ENCODE measurements at places on chromosomes 12 and 14. TPM values are rescaled to one million over a fixed set of nuclear protein-coding genes. Genes with fewer than 3 reads are reported as not detected.

DNA sequence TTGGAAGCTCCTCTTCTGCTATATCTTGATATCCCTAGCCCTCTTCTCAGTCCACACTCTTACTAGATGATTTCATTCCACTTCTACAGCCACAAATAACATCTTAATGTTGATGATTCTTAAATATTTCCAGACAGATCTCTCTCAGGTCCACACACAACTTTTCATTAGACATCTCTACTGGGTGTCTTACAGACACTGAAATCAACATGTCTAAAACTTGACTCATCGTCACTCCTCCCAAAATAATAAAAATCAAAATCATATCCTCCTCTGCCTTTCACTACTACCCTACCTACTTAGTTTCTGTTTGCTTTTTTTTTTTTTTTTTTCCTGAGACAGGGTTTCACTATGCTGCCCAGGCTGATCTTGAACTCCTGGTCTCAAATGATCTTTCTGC is 11.9 kb downstream of the PRDM4 start:
- no peak for DNase-seq

- no peak for DNase-seq
Measured at GRCh38 chr14:21096978-21097635, 1.3 kb downstream of the ZNF219 start.

GRCh38 chr14:28778138-28779117 is 11.8 kb downstream of the FOXG1 start:
- no peak for DNase-seq

DNA sequence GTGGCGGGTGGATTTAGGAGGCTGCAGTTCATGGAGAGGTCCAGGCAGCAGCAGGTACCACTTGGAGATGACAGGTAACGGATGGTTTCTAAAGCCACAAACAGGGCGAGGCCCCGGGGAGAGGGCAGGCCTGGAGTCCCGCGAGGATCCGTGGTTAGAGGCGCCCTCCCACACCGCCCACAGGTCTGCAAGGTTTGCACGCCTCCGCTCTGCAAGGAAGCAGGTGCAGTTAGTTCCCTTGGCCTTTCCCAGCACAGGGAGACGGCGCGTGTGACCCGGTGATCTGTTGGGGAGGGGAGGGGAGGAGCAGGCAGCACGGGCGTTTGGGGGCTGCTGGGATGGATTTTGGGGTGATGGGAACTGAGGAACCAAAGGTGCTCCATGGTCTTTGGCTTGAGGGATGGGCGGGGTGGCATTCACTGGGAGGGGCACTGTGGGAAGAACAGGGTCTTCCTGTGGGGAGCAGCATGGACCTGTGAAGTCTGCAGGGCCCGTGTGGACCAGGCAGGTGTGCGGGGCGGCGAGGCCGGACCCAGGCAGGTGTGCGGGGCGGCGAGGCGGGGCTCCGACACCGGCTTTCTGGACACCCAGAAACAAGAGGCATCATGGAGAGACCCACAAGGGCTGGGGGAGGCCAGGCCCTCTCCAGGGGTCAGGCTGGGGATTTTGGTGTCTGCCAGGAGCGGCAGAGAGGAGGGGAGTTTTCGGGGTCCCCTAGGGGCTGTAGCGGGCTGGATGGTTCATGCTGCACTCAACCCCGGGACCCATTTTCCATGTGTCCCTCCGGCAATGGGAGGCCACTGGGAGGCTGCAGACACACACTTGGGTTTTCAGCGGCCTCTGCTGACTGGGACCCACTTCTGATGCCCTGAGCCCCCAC is 29.1 kb downstream of the NOC4L start:
- DNase-seq = peak; percentile 24

DNA sequence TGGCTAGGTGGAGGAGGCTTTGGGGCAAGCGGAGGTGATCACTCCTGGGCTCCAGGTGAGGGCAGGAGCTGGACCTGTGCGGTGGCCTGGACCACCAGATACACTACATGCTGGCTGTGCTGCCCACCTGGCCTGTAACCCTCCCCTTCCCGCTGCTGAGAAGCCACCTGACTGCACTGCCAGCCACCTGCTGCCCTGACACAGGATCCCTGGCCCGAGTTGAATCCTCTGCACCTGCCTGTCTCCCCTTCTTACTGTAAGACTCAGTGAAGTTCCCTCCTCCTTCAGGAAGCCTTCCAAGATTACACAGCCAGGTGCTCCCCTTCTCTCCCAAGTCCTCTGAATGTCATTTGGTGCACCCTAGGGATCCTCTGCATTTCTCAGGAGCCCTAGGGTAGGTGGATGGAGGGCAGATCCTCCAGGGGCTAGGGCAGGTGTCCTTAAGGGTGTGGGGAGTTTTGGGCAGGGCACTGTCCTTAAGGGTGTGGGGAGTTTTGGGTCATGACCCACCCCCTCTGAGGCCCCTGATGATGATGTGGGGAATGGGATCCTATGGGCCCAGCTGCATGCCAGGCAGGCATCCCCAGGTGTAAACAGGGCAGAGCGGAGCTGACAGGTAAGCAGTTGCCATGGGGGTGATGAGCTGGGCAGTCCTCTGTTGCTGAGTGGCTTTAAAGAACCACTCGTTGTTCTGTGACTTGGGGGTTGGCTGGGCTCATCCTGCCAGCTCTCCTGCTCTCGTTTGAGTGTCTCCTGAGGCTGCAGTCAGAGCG is 6.7 kb upstream of the MTA1 start:
- no peak for DNase-seq

GRCh38 chr12:21771311-21771710 is 3.2 kb downstream of the KCNJ8 start:
- no peak for DNase-seq

GRCh38 chr12:9049520-9050133 is 60.3 kb downstream of the KLRG1 start:
- DNase-seq = no peak

DNA sequence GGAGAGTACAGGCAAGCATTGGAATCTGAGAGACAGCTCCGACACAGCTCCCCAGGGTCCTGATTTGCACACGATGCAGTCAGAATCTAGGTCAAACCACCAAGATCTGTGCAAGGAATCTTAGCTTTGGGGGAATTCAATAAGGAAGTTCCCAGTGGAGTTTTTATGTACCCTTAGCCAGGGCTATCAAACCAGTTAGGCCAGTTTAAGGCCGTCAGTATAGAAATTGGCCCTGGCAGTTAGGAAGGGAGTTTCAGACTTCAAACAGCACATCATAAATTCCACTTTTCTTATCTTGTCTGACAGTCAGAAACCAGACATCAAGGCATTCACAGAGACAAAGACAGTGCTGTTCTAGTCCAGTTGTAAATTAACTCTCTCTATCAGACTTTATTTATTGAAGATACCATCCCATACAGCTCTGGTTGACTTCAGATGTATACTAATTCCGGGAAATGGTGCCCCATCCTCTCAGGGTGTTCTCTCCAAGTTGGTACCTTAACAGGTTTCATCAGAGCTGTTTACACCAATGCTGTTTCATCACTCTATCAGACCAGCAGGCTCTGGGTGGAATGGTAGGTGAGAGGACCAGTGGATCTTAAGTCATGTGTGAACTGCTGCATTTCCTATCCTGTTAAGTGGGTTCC is 157.5 kb upstream of the ATF7IP start:
- no peak for DNase-seq

DNA sequence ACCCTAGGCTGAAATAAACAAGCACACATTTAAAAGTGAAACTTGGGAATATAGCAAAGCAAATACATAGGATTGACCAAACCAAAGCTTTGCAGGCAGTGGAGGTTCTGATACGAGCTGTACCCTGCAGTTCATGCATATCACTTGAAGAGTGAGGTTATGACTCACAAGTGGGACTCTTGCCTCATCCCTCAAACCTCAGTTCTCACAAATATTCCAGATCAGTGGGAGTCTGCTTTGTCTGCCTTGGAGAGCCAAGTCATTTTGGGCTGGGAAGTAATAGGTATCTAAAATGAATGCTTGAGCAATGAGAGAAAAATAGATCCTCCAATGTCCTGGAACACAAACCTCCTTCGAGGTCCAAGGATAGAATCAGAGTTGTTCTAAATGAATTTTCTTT is 116.4 kb downstream of the LRIG3 start:
- no peak for DNase-seq

GRCh38 chr14:71415404-71415690 is 508.1 kb downstream of the PCNX1 start:
- no peak for DNase-seq

DNA sequence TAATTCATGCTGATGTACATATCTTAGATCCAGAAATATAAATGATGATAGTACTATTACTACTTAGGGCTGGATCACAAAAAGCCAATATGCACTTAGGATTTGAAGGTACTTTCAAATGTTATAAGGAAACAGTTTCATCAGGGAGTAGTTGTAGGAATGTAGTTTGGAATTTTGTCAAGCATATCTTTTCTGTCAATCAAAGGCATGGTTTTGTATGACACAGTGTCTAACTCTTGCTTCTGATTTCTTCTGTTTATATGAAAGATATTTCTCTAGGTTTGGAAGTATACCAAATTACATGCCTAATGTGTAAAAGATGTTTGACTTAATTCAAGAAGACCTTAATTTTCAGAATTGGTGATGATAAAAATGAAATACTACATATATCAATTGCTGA is 135.7 kb downstream of the RAD51B start:
- no peak for DNase-seq

DNA sequence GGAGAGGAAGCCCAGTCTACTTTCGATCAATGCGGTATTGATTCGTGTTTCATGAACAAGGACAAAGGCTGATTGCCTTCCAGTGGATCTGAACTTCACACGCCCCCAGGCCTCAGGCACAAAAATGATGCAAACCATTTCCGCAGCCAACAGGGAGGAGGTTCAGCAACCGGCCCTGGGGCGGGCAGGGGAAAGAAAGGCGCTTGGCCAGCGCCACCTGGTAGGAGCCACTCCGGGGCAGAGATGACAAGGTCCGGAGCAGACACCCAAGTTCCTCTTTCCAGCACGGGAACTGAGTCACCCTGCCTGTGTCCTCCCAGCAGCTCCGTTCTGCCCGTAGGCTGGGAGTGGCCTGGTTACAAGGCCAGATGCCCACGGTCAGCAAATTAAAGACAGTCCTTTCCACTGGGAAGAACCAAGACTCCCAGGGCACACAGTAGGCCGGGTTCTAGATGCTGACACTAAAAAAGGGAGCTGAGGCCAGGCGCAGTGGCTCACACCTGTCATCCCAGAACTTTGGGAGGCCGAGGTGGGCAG is 136.3 kb downstream of the SCARB1 start:
- peak; percentile 86 for DNase-seq

- peak; percentile 42 for DNase-seq
Measured at GRCh38 chr12:107843351-107844311, 69.1 kb downstream of the ASCL4 start.

DNA sequence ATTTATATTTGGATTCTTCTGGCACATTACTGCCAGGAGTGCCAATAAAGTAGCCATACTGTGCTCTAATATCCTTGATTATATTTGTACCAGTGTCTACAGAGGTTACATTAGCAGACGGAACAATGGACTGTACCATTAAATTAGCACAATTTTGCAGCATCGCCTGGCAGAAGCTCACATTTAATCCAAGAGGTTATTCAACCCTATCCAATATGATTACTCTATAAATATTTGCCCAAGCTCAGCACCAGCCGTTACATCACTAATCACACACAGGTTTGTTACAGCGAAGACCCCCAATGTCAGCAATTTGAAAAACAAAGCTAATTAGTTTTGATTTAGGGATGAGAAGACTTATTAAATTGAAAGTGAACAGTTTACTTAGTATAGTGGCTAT is 16.9 kb upstream of the MGST1 start:
- no peak for DNase-seq

- no peak for DNase-seq
Measured at GRCh38 chr14:47555333-47555732, 120.1 kb downstream of the MDGA2 start.

GRCh38 chr12:6839482-6840201 is 1.1 kb upstream of the GNB3 start:
- no peak for DNase-seq

GRCh38 chr12:124673801-124674617 is 106.6 kb upstream of the NCOR2 start:
- no peak for DNase-seq

DNA sequence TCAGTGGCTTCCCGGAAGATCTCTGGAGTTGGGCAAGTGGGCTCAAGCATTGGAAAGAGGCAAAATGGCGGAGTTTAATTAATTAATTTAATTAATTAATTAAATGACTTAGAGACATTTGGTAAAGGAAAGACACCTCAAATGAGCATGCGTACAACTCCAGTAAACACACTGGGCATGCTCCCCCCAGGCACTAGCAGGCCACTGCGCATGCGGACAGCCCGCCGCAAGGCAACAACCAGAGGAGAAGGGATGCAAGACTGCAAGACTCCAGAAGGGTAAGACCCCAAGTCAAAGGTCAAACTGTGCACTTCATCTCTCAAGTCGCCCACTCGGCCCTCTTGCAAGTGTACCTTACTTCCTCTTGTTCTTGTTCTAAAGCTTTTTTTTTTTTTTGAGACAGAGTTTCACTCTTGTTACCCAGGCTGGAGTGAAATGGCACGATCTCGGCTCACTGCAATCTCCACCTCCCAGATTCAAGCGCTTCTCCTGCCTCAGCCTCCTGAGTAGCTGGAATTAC is 57.8 kb upstream of the PSMC1 start:
- no peak for DNase-seq

PLEKHH1 gene
- 4.4 TPM for total RNA-seq

CCDC77 gene
- total RNA-seq = 2.1 TPM

NAP1L1 gene
- total RNA-seq = 263 TPM

MIP gene
- total RNA-seq = not detected

ATXN2 gene
- 51.8 TPM for total RNA-seq

AMIGO2 gene
- 2.0 TPM for total RNA-seq

LRRC10 gene
- total RNA-seq = 40.5 TPM

RNU4-1 gene
- 3,793 TPM for total RNA-seq

Measured in Right ventricle myocardium superior (tissue), 1 donor.